ENCODE measurements at places on chromosomes 5 and 9.

GRCh38 chr9:5336688-5337087 lies 3.0 kb downstream of the RLN1 start:
- no peak for DNase-seq

DNA sequence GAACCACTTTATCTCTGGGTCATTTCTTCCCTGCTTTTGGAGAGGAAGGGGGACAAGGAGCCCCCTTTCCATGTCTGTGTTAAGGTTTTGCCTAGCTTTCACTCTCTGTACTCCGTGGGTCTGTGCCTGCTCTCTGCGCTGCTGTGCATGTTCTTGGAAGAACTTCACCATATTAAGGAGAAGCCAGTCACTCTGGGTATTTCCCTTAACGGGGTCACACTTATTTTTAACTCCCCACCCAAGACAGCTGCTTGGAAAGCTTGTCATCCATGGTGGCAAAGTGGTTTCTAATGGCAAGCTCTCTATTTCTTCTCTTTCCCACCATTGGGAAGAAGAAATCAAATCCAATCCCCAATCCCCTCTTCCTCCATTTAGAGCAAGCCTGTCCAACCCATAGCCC lies 44.8 kb upstream of the HMHB1 start:
- DNase-seq = no peak

- DNase-seq = no peak
Measured at GRCh38 chr9:131185924-131186323, 60.5 kb downstream of the NUP214 start.

DNA sequence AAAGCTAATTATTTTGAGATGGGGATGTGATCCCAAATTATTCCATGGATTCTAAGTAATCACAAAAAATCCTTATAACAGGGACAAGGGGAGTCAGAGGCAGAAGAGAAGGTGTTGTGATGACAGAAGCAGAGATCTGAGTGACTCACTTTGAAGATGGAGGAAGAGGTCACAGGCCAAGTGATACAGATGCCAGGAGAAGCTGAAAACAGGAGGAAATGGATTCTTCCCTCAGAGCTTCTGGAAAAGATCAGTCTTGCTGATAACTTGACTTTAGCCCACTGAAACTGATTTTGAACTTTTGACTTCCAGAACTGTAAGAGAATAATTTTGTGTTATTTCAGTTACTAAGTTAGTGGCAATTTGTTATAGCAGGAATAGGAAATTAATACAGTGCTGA lies 105.3 kb downstream of the GCNT1 start:
- no peak for DNase-seq

DNA sequence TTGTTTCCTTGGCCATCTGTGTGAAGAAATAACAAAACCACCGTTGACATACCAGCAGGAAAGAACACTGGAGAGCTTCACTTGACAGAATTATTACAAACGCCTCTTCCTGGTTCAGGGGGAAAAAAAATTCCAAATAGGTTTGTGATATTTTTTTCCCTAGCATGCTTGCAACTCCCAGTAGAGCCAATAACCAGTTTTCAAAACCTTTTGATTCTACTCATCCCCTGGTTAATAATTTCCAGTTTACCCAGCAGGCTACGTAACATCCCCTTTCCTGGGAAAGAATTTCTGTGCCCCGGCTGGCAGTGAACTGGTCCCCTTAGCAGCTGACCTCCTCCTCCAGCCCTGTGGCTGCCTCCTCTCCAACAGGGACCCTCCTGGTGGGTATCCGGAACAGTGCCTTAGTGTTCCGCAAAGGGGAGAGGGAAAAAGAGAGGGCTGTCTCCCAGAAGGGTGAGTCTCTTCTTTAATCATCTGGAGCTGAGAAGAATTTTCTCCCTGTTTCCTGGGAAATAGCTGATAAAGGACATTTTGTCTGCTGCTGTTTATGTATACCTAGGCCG lies 72.8 kb upstream of the BOD1 start:
- no peak for DNase-seq

DNA sequence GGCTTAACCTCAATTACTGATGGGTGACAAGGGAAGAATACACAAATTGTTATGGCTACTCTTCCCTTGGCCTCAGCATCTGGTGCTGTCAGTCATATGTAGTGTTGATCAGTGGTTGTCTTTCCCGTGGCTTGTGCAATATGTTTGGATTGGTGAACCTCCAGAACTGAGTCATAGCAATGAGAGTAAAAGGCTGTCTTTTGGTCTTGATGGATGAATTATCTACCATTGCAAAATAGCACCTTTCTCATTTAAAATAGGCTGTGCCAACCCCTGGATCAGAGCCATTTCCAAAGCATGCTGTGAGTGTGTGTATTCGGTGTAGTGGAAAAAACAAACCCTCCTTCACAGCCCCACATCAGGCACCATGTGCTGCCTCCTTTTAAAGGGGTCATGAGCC lies 14.6 kb upstream of the F2R start:
- no peak for DNase-seq
